Ovary (tissue), 10 donors: ENCODE measurements at places on chromosomes 11 and 22. TPM values are rescaled to one million over a fixed set of nuclear protein-coding genes. Genes with fewer than 3 reads are reported as not detected.

Gene ANKK1
- not detected for polyA plus RNA-seq

GRCh38 chr22:24583221-24584165 lies 9.4 kb downstream of the LRRC75B start:
- DNase-seq = peak; percentile 32

DNA sequence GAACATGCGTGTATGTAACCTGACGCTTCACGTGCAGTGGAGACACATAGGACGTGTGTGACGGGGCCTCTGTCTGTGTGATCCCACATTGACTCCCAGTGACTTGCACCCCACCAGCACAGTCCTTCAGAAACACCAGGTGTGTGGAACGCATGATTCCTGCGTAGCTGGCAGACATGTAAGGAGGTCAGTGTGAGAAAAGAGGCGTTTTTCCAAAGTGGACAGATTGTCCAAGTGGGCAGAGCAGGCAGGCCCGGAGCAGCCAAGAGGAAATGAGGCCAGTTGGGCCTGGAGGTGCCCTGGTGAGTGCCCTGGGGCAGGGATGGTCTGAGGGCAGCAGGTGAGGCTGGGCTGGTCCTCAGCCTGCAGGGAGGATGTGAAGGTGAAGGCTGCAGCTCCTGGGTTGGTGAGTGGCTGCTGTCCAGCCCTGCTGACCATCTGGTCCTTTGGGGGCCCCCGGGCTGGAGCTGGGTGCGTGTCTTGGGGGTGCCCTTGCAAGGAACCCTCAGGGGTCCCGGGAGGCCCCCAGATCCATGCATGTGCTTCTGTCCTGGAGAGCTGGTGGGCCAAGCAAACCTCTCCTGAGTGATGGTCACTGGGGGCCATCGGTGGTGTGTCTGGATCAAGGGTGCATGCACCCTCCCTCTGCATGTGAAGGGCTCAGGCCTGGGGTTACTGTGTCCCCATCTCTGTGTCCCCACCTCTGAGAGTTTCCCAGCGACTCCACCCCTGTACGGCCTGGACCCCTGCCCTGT lies 26.6 kb downstream of the SHANK3 start:
- DNase-seq = peak; percentile 5

DNA sequence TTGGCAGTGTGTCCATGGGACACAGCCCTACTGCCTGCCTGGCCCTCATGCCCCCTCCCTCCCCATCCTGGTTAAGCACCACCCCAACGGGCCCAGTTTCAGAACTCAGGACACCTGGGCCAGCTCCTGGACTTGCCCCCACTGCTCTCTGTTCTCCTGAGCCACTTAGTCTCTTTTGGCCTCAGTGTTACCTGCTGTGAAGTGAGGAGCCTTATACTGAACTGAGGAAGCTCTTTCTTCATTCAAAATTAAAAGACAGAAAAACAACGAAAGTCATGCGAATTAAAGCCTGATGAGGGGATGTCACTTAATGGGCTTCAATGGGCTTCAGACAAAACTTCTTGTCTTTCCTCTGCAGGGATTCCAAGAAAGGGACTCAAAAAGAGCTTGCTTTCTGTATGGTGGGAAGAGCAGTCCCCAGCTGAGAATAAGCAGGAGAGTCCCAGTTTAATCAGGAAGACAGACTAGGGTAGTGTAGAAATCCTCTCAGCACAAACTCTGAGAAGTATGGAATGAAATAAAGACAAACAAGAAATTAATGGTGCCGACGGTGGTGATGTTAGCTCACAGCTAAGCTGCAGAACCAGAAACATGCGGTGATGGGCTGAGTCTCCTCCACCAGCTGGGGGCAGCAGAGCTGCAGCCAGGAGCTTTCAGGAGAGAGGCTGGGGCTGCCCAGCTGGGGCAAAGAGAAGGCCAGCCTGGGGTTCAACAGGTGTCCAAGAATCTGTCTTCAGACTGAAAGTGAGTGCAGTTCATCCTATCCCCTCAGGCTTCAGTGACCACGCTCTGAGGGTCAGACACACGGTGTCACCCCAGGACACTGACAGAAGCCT lies 101.0 kb downstream of the GGTLC2 start:
- no peak for DNase-seq

GRCh38 chr22:45006964-45007390 lies 2.8 kb downstream of the PHF21B start:
- peak; percentile 67 for DNase-seq

Gene TIGD3
- polyA plus RNA-seq = not detected

DNA sequence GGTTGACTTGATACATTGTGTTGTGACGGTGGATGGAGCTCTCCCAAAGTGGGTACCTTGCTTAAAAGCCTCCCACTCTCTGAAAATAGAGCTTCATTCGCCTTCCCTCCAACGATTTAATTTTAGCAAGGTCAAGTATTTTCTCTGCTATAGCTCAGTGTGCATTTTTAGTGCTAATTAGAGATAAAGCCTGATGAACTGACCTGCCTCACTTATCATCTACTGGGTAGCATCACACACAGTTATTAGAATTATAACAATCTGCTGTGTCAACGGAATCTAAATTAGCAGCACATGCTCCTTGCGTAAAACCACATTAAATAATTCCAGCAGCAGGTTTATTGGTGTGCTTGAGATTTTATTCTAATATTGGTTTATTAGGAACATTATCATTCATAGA lies 701.7 kb downstream of the NELL1 start:
- DNase-seq = no peak

Gene HIPK3
- 33.2 TPM for polyA plus RNA-seq

Gene LYVE1
- polyA plus RNA-seq = 22.9 TPM

Gene MYO18B
- polyA plus RNA-seq = 0.16 TPM

DNA sequence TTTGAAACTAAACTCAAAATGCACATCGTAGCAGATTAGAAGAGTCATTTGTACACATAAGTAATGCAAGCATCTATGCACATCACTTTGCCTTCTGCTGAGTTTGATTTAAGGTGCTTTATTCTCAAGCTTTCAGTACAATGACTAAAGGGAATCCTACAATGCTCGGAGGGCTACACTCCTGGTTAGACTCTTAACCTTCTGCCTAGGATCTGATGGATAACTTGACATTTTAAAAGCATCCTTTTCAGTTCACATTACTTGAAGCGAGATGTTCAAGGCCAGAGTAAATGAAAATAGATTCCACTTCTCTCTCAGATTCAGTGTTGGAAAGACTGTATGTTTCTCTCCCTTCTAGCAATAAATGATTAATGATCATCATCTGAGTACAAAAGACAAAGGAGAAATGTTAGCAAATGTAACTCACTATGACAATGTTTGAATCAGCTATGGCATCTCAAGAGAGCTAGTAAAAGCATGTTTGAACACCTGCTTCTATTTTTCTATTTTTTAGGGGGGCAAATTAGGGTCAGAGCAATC lies 259.2 kb upstream of the ANO3 start:
- DNase-seq = no peak

DNA sequence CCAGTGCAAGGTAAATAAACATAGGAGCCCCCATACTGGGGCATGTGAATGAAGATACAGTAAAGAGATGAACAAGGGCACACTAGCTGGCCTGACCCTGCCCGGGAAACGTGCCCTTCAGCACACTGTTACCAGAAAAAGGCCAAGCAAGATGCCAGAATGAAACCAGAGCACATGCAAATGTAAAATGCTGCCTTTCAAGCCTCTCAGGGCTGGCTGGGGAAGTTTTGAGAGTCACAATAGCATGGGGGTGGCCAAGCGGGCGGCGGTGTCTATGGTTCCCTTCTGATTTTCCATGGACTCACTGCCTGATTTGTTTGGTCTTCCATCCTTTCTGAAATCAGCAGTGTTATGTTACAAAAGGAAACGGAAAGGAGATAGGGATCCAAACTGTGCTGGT lies 18.9 kb upstream of the SUSD2 start:
- no peak for DNase-seq

DNA sequence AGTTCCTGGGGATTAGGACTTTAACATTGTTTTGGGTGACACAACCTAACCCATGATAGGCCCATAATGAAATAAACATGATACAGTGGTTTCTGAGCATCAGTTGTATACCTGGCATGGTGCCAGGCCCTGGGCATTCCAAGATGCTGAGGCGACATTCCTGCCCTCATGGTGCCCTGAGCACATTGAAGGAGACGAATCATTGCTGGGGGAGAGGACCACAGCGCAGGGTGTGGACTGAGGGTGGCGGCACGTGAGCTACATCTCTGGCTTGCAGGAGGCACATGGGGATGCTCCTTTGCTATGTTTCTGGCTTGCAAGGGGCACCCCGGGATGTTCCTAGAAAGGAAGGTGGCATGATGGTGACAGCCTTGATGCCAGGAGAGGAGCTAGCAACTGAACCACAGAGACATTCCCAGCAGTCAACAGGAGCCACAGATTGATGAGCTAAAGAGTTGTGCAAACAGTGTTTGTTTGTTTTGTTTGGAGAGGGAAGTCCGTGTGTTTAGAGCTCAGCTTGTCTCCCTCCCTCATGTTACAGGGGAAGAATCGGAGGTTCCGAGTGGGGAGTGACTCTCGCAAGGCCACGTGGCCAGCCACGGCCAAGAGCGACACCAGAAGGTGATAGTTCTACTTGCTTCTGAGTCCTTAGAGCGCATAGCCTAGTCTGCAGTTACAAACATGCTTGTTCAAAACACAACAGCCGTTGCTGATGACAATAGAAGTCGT lies 106.4 kb downstream of the MIAT start:
- no peak for DNase-seq

DNA sequence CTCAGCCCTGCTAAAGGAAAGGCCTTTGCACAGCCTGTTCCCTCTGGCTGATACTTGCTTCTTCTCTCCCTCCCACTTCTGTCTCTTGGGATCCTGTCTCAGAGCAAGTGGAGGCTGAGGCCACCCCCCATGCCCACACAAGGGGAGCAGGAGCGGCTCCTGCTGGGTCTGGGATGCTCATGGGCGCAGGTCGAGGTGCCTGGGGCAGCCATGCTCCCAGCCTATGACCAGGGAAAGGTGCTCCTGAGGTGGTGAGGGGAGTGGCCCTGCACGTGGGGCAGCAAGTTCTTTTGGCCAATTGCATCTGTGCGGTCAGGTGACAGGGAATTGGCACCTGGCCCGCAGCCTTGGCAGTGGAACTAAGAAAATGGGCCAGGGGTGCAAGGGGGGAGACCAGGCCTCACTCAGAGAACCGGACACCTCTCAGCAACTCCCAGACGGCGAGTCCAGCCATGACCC lies 1.5 kb downstream of the MAPK11 start:
- DNase-seq = peak; percentile 85

GRCh38 chr11:8871171-8871775 lies 39.7 kb upstream of the AKIP1 start:
- DNase-seq = peak; percentile 88

Gene OR56B4
- not detected for polyA plus RNA-seq

DNA sequence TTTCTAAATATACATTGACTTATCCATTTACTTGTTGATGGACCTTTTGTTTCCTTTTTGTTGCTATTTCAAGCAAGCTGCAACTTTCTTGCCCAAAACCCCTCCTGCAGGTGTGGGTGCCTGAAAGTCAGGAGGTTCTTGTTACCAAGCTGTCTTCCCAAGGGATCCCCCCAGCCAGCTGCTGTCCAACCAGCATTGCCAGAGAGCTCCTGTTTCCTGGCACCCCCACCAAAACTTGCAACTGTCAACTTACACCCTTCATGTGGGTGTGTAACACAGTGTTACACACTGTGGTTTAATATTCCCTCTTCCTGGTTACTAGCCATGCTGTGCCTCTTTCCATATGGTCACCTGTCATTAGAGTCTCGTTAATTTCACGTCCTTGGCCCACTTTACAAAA lies 1.6 kb upstream of the KRTAP5-1 start:
- DNase-seq = no peak

- no peak for DNase-seq
Measured at GRCh38 chr11:113567097-113567496, 91.9 kb upstream of the DRD2 start.

- no peak for DNase-seq
Measured at GRCh38 chr11:76282172-76282571, 75.9 kb upstream of the WNT11 start.

Gene NXPE1
- polyA plus RNA-seq = not detected

GRCh38 chr11:58526721-58527120 lies 18.8 kb upstream of the OR5B21 start:
- DNase-seq = no peak

DNA sequence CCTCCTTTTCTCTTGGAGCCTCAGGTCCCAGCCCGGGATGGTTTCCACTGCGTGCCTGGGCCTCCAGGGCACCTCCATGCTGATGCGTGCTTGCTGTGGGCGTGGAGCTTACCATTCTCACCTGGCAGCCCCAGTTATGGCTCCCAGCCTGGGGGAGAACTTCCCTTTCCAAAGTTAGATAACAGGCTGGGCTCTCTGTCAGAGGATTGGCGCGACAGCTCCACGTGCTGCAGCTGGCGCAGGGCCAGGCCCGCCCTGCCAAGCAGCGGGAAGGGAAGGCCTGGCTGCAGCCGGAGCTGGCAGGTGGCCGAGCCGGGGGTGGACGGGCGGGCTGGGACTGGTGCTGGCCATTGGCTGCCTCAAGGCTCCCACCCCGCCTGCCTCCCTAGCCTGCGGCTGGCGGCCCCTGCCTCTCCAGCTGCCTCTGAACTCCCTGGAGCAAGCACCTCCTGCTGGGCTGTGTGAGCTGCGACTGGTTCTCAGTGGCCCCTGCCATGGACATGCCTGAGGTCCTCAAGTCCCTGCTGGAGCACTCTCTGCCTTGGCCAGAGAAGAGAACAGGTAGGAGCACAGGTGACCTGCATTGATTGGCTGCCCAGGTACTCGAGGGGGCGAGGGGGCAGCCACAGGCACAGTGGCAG lies 14.6 kb upstream of the TEF start:
- DNase-seq = peak; percentile 99

- no peak for DNase-seq
Measured at GRCh38 chr22:40560994-40561515, 75.5 kb downstream of the MRTFA start.

Gene OR2AG2
- polyA plus RNA-seq = not detected

Gene OR51B2
- not detected for polyA plus RNA-seq

DNA sequence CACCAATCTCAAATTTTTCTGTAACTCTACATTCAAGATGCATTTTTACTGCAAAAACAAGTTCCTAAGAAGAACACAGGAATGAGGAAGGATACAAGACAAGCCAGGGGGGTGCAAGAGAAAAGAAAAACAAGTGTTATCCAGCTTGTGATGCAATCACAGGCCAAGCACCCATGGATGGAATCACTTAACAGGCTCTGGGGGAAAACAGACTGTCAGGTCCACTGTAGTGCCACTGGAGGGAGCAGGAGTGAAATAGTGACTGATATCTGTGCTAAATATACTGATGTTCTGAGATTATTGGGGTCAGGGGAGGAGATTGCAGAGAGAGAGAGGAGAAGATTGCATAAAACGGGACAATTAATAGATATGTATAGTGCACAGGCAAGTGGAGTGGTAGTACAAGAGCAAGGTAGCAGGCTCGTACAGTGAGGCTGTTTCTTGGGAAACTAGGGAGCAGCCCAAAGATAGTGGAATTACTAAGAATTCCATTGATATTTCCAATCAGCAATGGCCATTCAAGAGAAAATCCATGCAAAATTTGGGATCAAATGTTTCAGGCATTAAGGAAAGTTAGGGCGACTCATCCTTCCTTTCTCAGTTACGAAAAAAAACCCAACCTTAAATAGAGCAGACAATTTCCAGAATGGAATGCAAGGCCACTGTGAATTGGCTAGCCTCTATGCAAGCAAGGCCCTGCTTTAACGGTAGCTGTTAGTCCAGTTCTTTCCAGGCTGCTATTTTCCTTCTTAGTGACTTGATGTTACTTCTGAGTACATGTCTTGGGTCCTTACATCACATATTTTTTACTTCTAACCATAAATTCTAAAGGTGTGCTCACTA lies 52.2 kb upstream of the CEP126 start:
- peak; percentile 12 for DNase-seq

Gene ZNF214
- polyA plus RNA-seq = 3.2 TPM
